ENCODE measurements at places on chromosomes 4 and X.

GRCh38 chr4:6008766-6009385 lies 9.4 kb downstream of the C4orf50 start:
- no peak for DNase-seq

GRCh38 chrX:19827088-19827487 lies 60.3 kb downstream of the SH3KBP1 start:
- DNase-seq, result no peak

DNA sequence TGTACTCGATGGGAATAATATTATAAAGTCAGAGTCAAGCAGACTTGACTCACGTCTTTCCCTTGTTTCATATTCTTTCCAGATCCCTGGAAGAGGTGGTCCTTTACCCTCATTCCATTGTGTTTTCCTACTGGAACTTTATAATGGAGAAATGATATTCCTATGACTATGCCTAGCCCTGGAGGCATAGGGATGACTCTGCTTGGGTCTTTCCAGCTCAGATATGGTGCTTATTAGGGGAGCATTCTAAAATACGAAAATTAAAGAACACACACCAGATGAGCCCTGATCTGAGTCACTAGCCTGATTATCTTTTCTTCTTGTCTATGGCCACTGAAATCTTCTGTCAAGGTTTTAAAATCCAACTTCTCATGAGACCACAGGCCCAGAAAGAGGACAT lies 231.4 kb downstream of the ANKRD50 start:
- no peak for DNase-seq

GRCh38 chr4:145132511-145133098 lies 34.5 kb downstream of the ABCE1 start:
- no peak for DNase-seq

- DNase-seq, result no peak
Observed at GRCh38 chr4:18039113-18039512, 17.6 kb upstream of the LCORL start.

DNA sequence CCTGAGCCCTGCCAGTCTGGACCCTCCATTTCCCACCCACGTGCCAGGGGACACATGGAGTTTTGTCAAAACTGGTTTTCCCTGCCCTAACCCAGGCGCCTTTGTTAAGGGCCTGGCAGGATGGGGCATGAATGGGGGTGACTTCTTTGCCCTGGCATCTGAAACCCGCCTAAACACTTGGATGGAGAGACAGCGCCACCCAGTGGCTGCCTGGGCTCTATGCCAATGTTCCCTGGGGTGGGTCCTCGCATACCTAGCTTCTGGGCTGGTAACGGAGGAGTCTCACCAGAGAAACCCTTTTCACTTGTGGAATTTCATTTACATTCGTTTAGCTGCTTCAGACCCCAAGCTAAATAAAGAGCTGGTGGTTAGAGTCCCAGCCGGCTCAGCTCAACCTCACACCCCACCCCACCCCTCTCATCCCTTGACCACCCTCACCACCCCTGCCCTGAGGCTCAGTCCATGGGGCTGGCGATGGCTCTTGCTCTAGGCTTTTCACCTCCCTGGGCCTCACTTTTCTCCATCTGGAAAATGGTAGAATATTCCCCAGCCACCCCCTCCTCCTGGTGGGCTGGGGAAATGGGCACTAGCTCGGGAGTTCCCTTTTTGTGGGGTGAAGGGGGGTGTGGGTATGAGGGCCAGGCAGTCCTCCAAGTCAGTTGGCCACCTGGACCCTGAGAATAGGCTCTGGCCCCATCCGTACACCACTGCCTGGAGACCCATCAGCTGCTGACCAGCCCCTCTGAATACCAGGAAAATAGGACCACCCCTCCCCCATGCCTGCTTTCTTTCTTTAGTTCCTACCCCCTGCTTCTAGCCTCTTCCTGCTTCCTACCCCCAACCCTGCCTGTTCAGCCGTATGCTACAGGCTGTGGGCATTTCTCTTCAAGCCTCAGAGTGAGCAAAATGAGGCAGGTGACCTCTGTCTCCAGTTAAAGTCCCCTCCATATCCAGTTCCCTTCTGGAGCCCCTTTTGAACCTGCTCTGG lies 57.1 kb upstream of the PJA1 start:
- peak; percentile 70 for DNase-seq

- no peak for DNase-seq
Observed at GRCh38 chrX:123282241-123282640, 98.2 kb downstream of the GRIA3 start.

DNA sequence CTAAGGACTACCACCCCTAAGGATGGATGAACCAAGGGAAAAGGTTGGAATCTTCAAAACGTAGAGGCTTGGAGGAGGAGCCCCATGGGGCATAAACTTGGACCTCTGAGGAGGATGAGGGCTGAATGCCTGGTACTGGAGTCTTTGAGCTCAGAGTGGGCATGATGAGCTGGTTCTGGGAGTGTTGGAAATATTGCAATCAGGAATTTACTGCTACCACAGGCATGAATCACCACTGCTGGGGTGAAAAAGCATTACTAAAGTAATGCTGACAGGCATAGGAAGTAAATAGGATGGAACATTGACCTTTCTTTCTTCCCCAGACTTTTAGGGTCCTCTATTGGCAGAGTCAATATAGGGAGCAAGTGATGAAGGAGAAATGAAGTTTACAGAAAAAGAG lies 105.8 kb upstream of the RPS6KA3 start:
- no peak for DNase-seq

- no peak for DNase-seq
Observed at GRCh38 chrX:136755411-136755810, 25.3 kb downstream of the ARHGEF6 start.

GRCh38 chrX:15073313-15073712 lies 196.6 kb downstream of the ASB9 start:
- no peak for DNase-seq

DNA sequence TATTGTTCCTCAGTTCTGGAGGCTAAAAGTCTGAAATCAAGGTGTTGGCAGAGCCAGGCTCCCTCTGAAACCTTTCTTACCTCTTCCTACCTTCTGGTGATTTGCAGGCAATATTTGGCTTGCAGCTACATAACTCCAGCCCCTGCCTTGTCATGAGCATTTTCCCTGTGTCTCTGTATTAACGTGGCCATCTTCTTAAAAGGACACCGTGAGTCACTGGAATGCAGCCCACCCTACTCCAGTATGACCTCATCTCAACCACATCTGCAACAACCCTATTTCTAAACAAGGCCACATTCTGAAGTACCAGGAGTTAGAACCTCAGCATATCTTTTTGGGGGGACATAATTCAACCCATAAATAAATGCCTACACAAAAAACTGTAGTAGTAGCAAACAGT lies 40.7 kb downstream of the FANCB start:
- DNase-seq, result no peak

GRCh38 chrX:130716781-130717413 lies 186.1 kb downstream of the ENOX2 start:
- no peak for DNase-seq

DNA sequence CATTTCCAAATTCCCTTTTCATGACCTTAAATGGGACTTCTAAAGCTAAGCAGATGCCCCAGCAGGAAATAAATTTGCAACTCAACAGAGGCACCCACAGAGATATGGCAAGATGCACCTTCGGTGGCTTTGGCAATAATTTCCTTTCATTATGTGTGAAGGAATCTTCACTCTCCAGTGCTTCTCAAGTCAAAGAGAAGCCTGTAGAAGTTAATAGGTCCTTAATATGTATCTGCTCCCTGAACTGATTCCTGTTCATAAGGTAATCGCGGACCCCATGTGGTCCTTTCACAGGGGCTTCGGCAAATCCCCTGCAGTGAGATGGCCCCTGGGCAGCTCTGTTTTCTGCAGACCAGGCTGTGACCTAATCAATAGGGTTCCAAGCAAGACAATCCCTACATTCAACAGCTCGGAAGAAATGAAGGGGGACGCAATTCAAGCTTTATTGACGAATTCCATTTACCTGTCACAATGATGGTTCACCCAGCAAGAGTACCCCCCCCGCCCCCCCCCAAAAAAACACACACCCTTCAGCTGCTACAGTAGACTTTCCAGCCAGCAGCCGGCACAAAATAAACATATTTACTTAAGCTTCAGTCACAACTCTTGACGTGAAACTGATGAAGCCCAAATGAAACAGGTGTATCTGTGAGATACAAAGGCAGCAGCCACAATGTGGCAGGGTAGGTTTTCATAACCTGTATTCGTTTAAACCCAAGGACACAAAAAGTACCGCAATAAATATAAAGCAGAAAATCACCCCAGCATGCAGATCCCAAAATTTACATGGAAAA lies 35.3 kb downstream of the FAT1 start:
- no peak for DNase-seq

GRCh38 chr4:3413675-3414420 lies 27.9 kb upstream of the HGFAC start:
- DNase-seq, result no peak

DNA sequence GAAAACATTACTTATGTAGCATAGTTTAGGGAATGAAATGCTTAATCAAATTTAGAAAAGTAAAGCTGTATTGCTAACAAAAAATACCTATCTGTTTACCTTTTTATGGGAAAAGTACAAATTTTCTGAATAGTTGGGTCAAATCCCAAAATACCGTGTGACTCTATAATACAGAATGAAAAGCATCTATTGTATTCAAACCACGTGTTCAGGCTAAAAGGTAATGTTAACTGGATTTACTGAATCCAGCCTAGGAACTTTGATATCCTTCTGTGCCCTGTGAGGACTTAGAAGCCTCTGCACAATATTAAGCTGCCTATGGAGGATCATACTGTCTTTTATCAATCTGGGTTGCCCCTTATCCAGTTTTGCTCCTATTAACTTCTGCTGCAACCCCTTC lies 36.3 kb upstream of the AGA start:
- DNase-seq, result no peak

GRCh38 chr4:136383082-136383481 lies 1149.2 kb downstream of the PCDH18 start:
- DNase-seq, result no peak

DNA sequence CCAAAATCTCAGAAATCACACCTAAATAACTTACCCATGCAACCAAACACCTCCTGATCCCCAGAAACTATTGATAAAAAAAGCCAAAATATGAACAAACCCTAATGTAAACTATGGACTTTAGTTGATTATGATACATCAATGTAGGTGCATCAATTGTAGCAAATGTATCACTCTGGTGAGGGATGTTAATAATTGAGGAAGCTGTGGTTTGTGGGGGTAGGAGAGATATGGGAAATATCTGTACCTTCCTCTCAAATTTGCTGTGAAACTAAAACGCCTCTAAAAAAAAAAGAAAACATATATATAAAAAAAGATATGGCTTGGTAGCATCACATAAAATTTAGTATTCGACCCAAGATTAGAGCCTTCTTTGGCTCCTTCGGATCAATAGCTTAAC lies 144.3 kb upstream of the CPEB2 start:
- no peak for DNase-seq

DNA sequence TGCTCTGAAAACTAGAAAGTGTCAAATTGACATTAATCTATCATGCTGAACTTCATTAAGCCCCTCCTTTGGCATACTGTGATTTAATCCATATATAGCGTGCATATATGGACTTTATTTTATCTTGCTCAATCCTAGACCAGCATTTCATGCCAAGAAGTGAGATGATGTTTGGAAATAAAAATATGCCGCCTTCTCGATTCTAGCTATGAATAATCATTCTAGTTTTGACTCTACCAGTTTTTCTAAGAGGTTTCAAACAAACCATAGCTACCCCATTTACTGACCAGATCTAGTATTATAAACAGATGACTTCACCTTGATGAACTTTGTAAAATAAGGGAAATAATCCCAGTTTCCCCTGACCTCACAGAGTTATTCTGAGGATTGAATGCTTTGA lies 95.0 kb downstream of the ARX start:
- no peak for DNase-seq

GRCh38 chrX:132677233-132677716 lies 188.4 kb upstream of the MBNL3 start:
- no peak for DNase-seq

- DNase-seq, result no peak
Observed at GRCh38 chrX:78092296-78092695, 11.8 kb upstream of the PGK1 start.

DNA sequence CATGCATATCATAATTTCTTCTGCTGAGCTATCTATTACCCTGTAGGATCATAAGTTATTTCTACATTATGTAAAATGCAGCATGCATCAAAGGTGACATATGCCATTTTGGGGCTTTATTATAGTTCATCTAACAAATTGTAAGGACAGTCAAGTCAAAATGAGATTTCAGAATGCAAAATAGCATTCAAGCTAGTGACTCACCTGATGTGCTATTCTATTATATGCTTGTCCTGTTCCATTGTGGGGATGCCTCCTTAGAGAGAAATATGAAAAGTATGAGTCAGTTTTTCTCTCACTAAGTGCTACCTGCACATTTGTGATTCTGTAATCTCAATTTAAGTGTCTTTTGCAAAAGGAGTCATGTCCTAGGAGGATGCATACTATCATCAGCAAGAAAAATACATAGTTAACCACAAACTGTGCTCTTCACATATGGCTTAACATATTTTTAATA lies 647.0 kb upstream of the PCDH10 start:
- DNase-seq, result no peak

GRCh38 chr4:140871368-140871767 lies 115.2 kb upstream of the TBC1D9 start:
- no peak for DNase-seq

GRCh38 chr4:106370214-106370613 lies 1.6 kb upstream of the GIMD1 start:
- DNase-seq, result no peak

DNA sequence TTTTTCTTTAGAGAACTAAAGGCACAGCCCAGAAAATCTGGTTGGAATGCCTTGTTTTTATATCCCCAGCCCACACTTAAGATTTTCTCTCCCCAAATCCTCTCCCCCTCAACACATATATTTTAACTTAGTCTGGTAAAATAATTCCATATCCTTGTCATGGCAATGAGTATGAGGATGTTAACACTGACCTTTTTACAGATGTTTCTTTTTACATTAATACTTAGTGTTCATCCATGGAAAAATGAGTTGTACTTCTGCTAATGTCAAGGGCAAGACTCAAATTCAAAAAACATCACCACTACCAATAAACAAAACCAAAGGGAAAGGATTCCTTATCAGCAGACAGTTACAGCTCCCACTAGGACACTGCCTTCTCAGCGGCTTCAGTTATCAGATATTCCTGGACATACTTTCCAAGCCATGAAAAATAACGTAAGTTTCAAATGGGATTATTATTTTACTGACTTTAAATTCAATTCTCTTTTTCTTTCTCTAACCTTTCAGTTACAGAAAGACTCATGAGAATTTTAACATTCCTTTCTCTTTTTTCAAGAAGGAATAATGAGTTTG lies 83.3 kb downstream of the RASL11B start:
- DNase-seq, result no peak

GRCh38 chr4:81966676-81967075 lies 407.1 kb downstream of the HNRNPD start:
- DNase-seq, result no peak

All from CD4-positive, alpha-beta T cell treated with Interleukin-2 at 100 ng/mL for 4 hours (primary cell).